ENCODE measurements at places on chromosomes 5 and 9. TPM values are rescaled to one million over a fixed set of nuclear protein-coding genes. Genes with fewer than 3 reads are reported as not detected.

GRCh38 chr9:131018621-131019020 is 9.6 kb downstream of the LAMC3 start:
- no peak overlapping the region for H3K27ac ChIP-seq
- no peak for ATAC-seq
- peaks cover 20% of the 10 kb centered on the region for H3K27me3 ChIP-seq
- no peak overlapping the region for H3K4me3 ChIP-seq

- H3K4me1 ChIP-seq: no peaks in the 10 kb centered on the region
- H3K4me3 ChIP-seq: no peak overlapping the region
- H3K27ac ChIP-seq: no peak overlapping the region
- H3K27me3 ChIP-seq: no peaks in the 10 kb centered on the region
- no peak for ATAC-seq
These were observed 80.9 kb upstream of the PLPP6 start for GRCh38 chr9:4581035-4581760.

GRCh38 chr5:120528609-120529008 is 64.5 kb downstream of the PRR16 start:
- H3K4me1 ChIP-seq: no peaks in the 10 kb centered on the region
- H3K27me3 ChIP-seq: no peaks in the 10 kb centered on the region
- H3K36me3 ChIP-seq: no peaks in the 10 kb centered on the region

DNA sequence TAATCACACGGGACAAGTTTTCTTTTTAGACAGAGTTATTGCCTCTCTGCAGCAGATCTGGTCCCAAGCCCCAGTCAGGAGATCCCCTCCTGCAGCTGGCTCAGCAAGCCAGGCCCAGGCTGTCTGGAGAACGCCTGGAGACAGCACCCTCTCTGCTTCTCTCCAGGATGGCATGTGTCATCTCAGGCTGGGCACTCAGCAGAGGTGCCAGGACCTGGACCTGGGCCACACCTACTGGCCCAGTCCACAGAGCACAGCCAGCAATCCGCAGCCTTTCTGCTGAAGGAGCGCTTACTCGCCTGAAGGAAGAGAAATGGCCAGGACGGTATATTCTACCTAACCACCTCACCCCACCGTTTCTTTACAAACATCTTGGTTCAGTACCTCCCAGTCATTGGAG is 4.7 kb upstream of the TBC1D9B start:
- peak overlapping the region; percentile 47 for H3K27ac ChIP-seq
- H3K36me3 ChIP-seq: no peaks in the 10 kb centered on the region

TRMO gene
- total RNA-seq: 21.3 TPM

SHC3 gene
- not detected for total RNA-seq

FAM219A gene
- 12.5 TPM for total RNA-seq

DNA sequence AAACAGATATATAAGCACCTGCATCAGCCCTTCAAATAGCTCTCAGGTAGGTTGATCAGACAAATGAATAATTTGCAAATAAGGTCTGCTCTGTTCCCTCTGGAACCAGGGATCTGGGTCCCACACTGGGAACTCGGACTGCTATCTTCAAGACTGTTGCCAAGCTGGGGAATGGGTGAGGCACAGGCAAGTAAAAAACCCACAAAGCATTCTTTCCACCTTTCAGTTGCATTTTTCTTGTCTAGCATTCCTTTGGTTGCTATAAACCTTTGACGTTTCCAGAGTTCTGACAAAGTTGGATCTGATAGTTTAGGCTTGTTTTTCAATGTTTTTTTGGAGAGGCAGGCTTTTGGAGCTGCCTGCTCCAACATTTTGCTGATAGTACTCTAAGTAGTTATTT is 20.1 kb downstream of the FBXL17 start:
- no peaks in the 10 kb centered on the region for H3K4me1 ChIP-seq
- H3K27ac ChIP-seq: no peak overlapping the region
- peaks cover 23% of the 10 kb centered on the region for H3K36me3 ChIP-seq
- ATAC-seq: no peak

DNA sequence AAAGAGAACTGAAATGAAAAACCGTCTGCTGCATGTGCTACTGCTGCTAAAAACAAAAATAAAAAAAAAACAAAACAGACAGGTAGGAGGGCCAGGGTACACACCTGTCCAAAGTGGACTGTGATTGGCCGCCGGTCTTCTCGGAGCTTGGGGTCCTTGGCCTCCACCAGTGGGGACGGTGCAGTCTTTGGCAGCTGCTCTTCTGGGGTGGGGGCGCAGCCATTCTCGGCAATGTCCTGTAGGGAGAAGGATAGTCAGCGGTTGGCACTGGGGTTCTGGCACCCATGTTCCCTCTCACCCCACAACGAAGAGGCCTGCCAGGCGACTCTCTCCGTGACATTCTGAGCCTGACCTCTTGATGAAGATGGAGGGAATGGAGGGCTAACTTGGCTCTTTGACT is 84.3 kb downstream of the CRB2 start:
- H3K4me3 ChIP-seq: no peak overlapping the region
- ATAC-seq: no peak
- H3K27me3 ChIP-seq: no peaks in the 10 kb centered on the region
- no peaks in the 10 kb centered on the region for H3K4me1 ChIP-seq

GRCh38 chr9:125332527-125332926 is 70.9 kb downstream of the GAPVD1 start:
- peak overlapping the region; percentile 30 for H3K4me3 ChIP-seq
- H3K4me1 ChIP-seq: peaks cover 10% of the 10 kb centered on the region

DNA sequence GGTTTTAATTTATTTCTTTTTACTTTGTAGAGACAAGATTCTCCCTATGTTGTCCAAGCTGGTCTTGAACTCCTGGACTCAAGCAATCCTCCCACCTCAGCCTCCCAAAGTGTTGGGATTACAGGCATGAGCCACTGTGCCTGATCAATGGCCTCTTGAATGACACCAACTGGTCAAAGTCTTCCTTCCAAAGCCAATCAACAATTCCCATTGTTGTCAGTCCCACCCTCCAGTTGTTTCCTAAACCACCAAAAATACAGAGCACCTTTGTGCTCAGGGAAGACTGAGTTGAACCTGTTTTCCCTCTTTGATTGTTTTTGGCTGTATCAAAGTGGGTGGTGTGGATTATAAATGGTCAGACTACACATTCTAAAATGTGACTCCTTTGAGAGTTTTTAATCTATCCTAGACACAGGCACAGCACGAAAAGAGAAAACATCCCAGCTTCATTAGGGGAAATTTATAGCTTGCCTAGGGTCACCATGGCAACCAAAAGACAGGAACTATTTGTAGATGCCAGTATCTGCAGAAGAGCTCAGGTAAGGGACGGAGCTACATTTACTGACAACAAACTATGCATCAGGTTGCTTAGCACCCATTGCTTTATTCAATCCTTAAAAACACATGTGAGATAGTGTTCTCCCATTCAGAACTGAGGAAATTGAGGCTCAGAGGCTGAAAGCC is 27.6 kb upstream of the ATP6V1G1 start:
- ATAC-seq: no peak
- H3K27me3 ChIP-seq: peaks cover 24% of the 10 kb centered on the region
- H3K27ac ChIP-seq: no peak overlapping the region
- no peaks in the 10 kb centered on the region for H3K36me3 ChIP-seq
- H3K4me1 ChIP-seq: no peaks in the 10 kb centered on the region

HMGCR gene
- 49.4 TPM for total RNA-seq
